ENCODE measurements at places on chromosomes 2 and 18.
A peak's percentile ranks its signal among the peaks of the same experiment; 100 is the strongest.

- no peak for DNase-seq
Measured at GRCh38 chr2:170500770-170501169, 214.4 kb upstream of the SP5 start.

DNA sequence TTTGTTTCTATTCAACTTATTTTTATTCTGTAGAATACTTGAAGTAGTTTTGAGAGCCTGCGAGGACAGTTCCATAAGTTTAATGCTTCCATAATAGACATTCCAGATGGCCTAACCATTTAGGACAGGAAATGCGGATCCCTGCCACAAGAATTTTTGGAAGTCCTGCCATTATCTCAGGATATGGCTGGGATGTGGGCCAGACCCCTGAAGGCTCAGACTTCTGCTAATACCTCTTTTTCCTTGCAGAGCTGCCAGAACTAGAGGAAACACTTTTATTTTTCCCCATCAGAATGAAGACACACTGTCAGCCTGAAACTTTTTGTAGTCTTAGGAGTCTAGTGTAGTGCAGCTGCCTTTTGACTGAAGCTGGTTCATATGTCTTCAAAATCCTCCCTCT lies 806.5 kb downstream of the TDRD15 start:
- DNase-seq, result no peak

DNA sequence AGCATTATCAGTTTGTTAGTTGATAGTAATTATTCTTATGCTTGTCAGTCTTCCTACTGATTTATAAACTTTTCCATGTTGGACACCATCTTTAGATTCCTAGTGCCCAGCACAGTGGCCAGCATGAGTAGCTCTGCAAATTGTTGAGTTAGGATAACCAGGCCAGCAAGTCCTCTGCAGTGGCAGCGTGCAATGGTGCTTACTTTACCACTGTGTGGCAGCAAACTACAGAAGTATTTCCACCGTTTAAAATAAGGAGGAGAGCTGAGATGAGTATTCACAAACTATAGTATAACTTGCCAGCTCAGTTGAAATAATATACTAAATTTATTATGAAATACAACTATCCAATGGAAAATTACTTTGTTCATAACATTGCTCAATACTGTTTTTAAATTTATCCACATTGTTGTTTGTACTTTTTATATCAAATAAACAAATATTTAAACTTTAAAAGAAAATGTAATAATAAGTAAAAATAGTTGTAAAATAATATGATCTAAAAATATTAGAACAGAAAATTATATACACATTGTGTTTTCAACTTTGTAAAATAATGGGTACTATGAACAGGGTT lies 9.3 kb upstream of the THADA start:
- DNase-seq, result peak; percentile 50

- peak; percentile 76 for DNase-seq
Measured at GRCh38 chr2:85248773-85249509, 78.8 kb downstream of the TGOLN2 start.

DNA sequence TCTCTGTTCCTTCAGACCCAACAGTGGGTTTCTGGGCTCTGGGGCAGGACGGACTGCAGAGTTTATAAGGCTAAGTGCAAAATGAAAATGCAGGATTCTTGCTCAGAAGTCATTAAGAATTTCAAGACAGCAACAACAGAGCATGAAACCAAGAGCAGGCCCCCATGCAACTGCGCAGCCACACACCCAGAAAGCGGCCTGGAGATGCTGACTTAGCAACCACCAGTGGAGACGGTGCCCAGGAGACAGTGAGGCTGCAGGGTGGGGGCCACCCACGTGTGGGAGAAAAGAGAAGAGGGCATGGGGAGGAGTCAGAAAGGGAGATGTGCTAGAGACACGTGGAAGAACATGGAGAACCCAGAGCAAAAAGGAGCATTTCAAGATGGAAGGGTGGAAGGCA lies 66.5 kb downstream of the GALNT14 start:
- DNase-seq, result no peak

DNA sequence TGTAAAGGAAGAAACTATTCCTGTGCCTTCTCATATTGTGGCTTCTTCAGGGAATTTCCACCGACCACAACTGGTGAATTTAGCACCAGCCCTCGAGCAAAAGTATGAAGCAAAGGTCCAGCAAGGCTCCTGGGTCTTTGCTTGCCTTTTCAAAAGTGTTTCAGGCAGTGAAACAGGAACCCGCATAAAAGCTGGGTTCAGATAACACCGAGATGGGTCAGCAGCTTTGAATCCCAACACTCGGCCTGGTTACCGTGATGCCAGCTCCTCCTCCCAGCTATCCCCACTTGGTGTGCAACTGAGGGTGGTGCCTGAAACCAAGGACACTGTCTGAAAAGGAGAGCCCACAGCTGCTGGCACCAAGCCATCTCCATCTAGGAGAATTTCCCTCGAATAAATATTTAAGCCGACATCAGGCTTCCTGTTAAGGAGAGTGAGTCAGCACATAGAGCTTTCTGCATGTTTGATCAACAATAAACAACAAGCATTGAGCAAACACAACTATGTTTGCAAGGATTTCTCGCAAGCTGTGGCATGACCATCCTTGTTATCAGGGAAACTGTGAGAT lies 69.5 kb downstream of the ANTXR1 start:
- DNase-seq, result peak; percentile 83

Measured in MCF 10A (cell line).